ENCODE measurements at places on chromosomes 7 and 10.

- no peak for DNase-seq
Observed at GRCh38 chr10:127207081-127207480, 10.7 kb upstream of the INSYN2A start.

- no peak for DNase-seq
Observed at GRCh38 chr10:121129266-121129665, 278.1 kb downstream of the WDR11 start.

GRCh38 chr10:80484243-80484642, 30.1 kb downstream of the TSPAN14 start:
- DNase-seq = peak; percentile 82

- DNase-seq = no peak
Observed at GRCh38 chr7:106381252-106381651, 96.5 kb upstream of the NAMPT start.

- DNase-seq = no peak
Observed at GRCh38 chr7:121352323-121352722, 23.5 kb downstream of the WNT16 start.

DNA sequence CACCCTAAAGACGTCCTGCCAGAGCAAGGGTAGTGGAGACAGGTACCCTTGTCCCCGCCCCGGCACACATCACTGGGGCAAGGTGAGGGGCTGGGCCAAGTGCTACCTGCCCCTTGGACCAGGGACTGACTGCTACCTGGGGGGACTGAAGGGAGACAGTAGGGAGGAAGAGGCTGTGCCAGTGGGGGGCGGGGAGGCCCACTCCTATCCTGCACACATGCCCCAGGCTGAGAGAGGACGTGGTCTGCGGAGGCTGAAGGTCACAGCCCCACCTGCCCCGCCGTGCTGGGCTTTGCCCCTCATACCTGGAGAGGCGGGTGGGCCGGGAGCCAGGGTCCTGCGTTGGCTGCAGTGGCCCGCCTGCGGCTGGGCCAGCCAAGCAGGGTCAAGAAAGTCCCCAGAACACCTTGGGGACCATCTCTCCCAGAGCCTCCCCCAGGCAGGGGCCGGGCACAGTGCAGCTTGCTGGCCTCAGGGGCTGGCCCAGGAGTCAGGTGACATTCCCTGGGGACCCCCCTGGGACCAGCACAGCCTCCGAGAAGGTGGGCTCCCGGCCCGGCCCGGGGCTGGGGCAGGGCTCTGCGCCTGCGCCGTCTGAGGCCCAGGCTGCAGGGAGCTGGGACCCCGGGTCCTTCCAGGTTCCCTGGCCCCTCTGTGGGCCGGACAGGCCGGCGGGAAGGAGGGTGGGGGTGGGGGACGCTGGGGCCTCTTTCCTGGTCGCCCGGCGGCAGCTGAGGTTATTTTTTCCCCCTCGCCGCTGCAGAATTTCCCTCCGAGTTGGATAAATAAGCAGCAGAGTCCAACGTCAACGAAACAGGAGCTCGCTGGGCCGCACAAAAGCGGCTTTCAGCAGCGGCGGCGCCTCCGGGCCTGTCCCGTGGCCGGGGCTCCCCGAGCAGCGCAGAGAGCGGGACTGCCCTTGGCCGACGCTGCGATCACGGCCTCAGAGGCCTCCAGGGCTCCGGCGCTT, 9.8 kb upstream of the FZD9 start:
- no peak for DNase-seq

GRCh38 chr7:9083837-9084236, 650.4 kb downstream of the NXPH1 start:
- DNase-seq = no peak

DNA sequence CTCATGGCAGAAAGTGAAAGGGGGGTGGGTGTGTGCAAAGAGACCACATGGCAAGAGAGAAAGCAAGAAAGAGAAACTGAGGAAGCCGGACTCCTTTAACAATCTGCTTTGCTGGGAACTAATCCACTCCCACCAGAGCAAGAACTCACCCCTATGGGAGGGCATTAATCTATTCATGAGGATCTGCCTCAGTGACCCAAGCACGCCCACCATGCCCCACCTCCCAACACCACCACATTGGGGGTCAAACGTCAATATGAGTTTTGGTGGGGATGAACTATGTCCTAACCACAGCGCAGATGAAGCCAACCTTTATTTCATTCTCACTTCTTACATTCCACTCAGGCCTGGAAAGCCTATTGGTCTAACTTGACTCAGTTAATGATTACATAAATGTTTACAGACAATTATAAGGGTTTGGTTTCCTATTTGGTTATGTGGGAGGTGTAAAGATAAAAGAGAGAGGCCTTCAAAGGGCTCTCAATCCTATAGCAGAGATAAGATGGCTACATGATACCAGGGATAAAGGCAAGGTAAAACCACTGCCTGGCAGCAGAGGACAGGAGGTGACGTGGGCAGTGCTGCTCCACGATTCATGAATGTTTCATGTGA, 601.8 kb downstream of the PARD3 start:
- DNase-seq = no peak

- no peak for DNase-seq
Observed at GRCh38 chr7:141374425-141374824, 176.8 kb upstream of the AGK start.

DNA sequence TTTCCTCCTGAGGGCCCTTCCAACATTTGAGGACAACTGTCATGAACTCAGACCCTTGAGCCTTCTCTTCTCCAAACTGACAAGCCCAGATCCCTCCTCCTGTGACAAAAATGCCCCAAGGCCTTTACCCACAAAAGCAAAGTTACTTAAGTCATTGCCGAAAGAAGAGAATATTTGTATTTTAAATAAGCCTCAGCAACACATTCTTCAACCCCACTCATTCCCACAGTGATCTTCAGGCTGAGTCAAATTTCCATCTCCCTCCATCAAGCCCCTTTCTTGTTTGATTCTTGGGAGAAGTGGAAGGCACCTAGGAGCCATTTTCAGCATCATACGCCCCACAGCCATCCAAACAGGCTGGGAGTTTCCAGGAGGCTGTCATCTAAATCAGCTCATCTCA, 150.8 kb upstream of the PDE1C start:
- DNase-seq = no peak

- peak; percentile 34 for DNase-seq
Observed at GRCh38 chr10:89207181-89207800, at the start of gene CH25H. CH25H (minus strand) TSS chr10:89207317; CDS start chr10:89207292, 25 bp downstream.

DNA sequence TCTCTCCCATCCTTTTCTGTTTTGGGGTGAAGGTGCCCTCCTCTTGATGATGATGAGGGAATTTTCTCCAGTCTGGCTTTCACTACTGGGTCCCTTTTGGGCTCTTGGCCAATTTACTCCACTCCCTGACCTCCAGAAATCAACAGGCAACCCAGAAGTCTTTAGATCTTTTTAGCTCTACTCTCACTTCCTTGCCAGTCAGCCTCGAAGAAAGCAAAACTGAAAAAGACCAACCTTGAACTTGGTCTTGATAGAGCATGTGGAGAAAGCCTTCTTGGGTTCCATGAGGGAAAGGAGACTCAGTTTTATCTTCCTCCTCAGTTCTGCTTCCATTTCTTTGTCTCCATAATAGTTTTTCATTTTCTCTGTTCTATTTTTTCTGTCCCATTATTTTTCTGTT, 91.4 kb upstream of the NPVF start:
- DNase-seq = no peak

GRCh38 chr10:110324805-110325280, 20.1 kb upstream of the SMNDC1 start:
- no peak for DNase-seq

- no peak for DNase-seq
Observed at GRCh38 chr10:132658546-132659205, 121.1 kb downstream of the INPP5A start.

- no peak for DNase-seq
Observed at GRCh38 chr7:136061433-136061832, 84.3 kb upstream of the MTPN start.

GRCh38 chr10:20094226-20094976, 278.2 kb downstream of the PLXDC2 start:
- no peak for DNase-seq

GRCh38 chr7:36084485-36085091, 68.5 kb upstream of the EEPD1 start:
- peak; percentile 56 for DNase-seq

- DNase-seq = no peak
Observed at GRCh38 chr7:10939237-10939910, 34.3 kb upstream of the PHF14 start.

DNA sequence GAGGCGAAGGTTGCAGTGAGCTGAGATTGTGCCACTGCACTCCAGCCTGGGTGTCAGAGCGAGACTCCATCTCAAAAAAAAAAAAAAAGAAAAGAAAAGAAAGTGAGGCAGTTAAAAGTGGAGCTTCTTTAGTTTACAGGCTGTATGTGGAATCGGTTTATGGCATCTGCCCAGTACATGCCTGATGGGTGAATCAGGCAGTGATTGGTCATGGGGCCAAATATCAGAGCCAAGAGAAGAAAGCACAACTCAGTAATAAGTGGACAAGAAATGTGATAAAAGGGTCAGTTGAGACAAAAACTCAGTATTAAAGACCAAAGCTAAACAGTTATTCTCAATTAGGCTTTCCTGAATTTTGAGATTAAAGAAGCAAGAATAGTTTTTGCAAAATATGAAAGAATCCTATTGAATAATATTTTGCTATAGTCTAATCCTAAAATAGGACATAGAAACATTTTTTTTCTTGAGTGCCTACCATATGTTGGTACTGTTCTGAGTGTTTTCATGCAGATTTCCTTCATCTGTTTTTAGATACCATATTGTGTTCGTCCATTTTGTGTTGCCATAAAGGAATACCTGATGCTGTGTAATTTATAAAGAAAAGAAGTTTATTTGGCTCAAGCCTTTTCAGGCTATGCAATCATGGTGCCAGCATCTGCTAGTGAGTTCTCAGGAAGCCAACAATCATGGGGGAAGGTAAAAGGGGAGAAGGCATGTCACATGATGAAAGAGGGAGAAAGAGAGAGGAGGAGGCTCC, 14.4 kb downstream of the CDC14C start:
- no peak for DNase-seq

- no peak for DNase-seq
Observed at GRCh38 chr7:17758008-17758407, 182.3 kb downstream of the SNX13 start.

GRCh38 chr10:7075851-7076250, 335.0 kb downstream of the SFMBT2 start:
- no peak for DNase-seq

DNA sequence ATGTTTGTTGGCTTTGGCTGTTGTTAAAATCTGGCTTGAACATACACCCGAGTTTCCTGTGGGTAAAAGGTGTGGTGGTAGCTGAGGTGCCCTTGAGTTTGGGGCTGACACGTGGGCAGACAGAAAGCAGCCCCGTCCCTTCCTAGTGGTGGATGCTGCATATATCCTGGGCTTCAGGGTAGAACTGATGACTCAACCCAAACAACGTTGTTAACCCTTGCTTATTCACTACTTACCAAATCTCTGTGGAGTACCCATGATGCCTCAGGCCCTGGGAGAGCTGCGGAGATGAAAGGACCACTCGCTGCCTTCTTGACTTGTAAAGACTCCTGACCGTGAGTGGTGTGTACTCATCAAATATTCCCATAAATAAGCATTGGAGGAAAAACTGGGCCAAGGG, 245.1 kb downstream of the RAB11FIP2 start:
- no peak for DNase-seq

DNA sequence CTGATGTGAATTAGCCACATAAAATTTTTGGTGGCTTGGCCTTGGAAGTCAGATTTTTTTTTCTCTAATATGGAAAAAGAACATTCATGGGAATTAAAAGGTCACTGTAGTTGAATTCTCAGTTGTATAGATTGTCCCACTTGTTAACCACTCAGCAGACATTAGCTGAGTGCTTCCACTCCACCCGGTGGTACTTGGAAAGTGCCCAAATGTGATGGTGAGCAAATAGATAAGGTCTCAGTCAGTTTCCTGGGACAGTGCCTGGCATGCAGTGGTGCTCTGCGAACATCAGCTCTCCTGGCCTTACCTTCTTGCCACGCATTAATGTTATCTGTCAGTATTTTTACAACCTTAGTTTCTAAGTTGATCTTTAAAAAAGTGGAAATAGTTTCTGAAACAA, 1.4 kb downstream of the ATP5F1C start:
- no peak for DNase-seq

DNA sequence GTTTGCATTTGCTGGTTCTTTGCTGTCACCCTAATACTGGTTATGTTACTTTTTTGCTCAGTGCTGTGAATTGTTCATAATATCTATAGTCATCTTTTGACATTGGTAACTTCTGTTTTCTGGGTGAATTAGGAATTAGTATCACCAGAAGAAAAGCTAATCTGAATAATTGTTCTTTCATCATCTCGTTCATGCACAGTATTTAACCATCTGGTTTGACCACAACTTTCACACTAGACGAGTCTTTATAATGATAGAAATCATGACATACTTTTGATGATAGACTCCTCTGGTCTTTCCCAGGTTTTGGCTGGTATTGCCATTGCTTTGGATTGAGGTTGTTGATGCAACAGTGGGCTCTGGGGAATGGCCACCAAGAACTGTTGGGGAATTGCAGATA, 25.1 kb downstream of the SGPL1 start:
- DNase-seq = no peak

DNA sequence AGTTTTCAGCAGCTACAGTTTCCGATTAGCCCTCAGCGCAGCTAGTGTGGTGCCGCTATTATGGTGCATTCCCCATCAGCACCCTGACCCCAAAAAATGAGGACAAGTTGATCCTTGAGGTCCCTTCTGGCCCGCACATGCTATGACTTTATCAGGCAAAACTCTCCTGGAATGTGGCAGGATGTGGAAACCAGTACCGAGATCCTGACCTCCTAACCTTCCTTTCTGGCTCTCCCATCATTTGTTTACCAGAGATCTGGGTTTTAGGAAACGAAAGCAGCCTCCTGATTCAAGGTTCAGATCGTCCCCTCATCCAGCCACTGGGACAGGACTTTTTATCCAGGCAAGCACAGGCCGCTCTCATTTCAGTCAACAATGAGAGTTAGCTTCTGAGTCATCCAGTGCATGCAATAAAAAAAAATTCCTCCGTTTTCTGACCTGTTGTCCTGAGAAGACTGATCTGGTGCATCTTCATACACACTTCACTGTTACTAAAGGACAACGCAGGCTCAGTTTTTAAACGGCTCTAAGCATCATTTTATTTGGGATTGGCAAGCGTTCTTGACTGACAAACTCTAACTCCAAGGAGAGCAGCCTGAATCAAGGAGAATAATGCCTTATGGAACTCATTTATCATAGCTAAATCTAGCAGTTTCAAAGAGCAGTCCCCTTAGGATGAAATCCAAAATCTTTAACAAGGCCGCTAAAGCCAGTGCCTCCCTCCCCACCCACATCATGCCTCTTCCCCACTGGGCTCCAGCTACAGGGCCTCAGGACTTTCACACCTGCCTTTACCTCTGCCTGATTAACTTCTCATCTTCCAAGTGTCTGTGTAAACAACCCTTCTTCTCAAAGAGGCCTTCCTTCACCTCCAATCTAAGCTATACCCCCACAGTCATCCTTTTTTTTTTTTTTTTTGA, 17.1 kb downstream of the PDLIM1 start:
- DNase-seq = peak; percentile 89

- no peak for DNase-seq
Observed at GRCh38 chr10:67112765-67113164, 186.9 kb downstream of the LRRTM3 start.
